AG10803 (cell line): ENCODE measurements at places on chromosomes 16 and 17.

DNA sequence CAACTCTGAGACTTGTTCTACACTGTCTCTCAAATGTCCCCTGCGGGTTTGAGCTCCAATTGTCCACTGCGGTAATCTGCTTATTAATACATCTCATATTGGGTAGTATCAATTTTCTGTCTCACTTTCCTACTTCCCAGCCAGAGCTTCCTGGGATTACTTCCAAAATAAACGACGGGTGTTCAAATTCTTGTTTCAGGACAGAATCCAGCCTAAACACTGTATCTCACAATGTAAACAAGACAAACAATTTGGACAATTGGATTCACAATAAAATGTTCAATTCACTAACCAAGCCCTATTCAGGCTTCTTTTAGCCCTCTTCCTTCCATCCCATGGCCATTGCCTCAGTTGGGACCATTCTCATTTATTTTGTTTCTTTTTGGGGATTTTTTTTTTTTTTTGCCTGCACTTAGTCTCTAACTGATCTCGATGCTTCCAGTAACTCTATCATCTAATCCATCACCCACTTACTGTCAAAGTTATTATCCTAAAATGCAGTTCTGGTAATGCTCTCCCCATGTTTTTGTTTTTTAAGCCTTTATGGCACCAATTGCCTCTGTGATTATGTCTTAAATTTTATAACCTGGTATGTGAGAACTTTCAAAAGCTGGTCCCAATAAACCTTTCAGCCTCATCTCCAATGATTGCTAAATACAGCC lies 2.0 kb upstream of the VAT1L start:
- DNase-seq: no peak

DNA sequence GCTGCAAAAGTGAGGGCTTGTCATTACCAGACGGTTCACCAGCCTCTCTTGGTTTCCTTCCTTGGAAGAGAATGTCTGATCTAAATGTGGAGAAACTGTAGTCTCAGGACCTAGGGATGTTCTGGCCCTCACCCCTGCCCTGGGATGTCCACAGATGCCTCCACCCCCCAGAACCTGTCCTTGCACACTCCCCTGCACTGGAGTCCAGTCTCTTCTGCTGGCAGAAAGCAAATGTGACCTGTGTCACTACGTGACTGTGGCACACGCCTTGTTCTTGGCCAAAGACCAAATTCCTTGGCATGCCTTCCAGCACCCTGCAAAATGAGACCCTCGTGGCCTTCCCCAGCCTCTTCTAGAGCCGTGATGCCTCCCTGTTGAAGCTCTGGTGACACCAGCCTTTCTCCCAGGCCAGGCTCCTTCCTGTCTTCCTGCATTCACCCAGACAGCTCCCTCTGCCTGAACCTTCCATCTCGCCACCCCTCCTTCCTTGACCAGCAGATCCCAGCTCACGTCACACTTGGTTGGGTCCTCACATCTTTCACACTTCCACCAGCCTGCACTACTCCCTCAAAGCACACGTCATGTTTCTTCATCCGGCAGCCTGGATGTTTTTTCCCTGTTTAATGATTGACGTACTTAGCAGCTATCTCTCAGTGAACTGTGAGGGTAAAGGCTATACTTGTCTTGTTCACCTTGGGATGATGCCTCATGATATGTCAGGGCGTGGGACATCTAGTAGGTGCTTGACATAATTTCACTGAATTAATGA lies 4.3 kb downstream of the ZNF768 start:
- no peak for DNase-seq

GRCh38 chr17:81392909-81393654 lies 2.2 kb upstream of the BAHCC1 start:
- DNase-seq: peak; percentile 13

- DNase-seq: peak; percentile 83
Measured at GRCh38 chr16:8868416-8869211, at the start of gene CARHSP1. Gene CARHSP1, minus strand, starts transcription at chr16:8869006. Its CDS starts 9,678 bp downstream, at chr16:8859328.

DNA sequence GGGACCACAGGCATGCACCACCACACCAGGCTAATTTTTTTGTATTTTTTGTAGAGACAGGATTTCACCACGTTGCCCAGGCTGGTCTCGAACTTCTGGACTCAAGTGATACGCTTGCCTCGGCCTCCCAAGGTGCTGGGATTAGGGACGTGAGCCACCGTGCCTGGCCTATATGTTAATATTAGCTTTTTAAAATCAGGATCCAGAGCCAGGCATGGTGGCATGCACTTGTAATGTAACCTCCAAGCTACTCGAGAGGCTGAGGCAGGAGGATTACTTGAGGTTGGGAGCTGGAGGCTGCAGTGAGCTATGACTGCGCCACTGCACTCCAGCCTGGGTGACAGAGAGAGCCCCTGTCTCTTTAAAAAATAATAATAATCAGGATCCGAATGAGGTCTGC lies 8.5 kb upstream of the ADCY7 start:
- no peak for DNase-seq

DNA sequence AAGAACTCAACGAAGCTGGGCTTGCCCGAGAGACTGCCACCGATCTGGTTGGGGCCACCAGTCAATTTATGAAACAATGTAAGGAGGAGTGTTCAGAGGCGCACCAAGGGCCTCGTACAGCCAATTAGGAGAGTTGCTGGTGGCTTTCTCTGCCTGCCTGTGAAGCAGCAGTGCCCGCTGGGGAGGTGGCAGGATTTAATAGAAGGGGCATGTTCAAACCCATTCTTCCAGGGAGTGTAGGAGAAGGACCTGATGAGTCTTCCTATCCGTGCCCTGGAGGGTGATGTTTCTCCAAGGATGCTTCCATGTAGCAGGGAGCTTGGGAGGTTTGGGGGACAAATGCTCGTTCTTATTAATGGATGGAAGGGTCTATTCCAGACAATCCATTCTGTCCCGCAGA lies 178.4 kb downstream of the CCDC182 start:
- DNase-seq: no peak

- DNase-seq: no peak
Measured at GRCh38 chr17:69744512-69745070, 330.1 kb downstream of the MAP2K6 start.

GRCh38 chr16:84302111-84302954 lies 7.7 kb downstream of the WFDC1 start:
- no peak for DNase-seq

DNA sequence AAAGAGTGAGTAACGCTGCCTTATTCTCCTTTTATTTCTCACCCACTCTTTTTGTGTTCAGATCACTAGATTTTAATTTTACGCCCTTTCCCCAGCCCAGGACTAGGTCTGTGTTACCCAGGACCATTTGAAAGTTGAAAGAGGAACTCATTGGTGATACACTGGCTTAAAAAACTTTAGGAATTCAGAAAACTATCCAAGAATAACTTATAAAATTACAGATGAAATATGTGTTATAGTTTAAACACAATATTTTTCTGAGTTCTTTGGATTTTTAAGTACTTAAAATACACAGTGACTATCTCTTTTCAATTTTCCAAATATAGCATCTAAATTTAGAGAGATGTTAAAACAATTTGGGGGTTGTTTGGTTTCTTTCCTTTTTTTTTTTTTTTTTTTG lies 385.2 kb downstream of the CDH13 start:
- DNase-seq: no peak

- no peak for DNase-seq
Measured at GRCh38 chr16:1458977-1459341, 14.6 kb upstream of the CCDC154 start.

- DNase-seq: no peak
Measured at GRCh38 chr16:88047462-88047861, 96.2 kb downstream of the BANP start.

DNA sequence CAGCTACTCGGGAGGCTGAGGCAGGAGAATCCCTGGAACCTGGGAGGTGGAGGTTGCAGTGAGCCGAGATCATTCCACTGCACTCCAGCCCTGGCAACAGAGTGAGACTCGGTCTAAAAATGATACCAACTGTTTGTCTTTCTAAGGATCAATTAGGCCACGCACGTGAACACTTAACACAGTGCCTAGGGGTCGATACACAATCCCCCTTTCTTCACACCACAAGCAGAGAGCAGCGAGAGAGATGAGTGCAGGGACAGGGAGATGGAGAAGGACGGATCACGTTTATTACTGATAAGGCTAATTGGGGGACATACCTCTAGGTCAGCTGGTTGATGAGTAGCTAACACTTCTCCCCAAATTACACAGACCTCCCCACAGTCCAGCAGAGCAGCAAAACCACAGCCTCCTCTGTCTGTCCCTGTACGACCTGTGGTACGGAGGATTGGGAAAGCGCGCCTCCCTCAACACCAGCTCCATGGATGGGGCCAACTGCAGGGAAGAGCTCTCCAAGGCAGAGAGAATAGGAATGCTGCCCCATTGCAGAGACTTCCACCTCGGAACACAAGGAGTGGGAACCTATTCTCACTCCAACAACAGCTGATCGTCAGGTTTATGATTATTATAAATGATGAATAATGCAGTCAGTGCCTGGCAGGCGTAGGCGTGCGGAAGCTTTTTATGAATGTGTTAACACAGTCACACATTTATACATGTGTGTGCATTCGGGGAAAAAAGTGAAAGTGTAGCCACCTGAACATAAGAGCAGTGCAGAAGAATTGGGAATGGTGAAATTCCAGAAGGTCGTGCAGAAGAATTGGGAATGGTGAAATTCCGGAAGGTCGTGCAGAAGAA lies 155.1 kb downstream of the C16orf95 start:
- DNase-seq: no peak

GRCh38 chr17:74134991-74135390 lies 68.5 kb upstream of the RPL38 start:
- DNase-seq: no peak

GRCh38 chr17:72414967-72415853 lies 294.4 kb downstream of the SOX9 start:
- no peak for DNase-seq

DNA sequence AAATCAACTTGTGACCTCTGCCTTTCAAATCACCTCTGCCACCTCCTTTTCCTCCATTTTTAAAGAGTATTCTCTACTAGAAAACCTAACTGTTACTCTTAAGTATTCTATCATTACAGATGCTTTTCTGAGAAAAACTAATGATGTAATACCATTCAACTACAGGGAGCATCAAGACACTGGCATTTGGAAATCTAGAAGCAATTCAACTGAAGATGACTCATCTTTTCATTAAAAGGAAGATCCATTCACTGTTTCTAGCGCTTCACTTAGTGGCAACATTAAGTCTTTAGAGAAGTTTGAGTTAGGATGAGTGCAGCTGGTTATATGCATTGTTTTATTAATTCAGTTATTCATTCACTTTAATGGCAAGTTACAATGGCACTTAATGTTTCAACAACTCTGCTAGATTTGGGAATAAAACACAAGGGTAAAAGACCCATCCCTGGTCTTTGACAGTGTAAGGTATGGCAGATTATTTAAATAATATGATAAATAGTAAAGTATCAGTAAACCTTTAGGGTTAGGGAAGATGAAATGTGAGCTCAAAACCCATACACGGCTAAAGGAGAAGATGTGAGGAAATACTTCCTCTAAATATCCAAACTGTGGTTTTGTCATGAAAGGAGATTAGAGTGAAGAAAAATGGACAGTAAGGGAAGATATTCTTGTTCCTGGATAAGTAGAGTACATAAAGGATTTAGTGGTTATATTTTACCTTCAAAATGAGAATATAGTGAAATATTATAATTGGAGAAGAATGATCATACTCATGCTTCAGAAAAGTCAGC lies 61.7 kb downstream of the KCNJ2 start:
- no peak for DNase-seq

DNA sequence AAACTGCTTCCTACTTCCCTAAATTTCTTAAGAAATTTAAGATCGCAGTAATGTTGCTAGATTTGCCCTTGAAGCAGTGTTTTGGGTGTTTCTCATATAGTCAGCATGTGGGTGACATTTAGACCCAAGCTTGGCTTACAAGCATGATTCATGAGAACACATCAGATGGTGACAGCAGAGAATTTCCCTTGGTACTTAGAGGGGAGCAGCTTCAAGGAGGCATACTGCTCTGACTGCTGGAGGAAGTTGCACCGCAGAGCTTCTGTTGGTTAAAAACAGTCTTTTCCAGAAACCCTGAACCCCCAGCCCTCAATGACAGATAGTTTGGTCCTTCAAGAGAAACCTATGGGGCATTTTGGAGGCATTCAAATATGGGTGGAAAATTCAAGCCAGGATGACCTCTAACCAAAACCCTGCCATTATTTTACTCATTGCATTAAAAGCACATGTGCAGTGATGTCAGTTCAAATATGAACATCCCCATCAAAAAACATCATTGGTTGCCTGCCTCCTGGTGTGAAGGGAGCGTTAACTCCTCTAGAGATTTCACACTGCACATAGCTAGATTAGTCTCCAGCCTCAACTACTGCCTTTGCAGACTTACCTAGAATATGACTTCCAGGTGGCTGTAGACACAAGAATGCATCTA lies 201.5 kb upstream of the CACNG5 start:
- peak; percentile 49 for DNase-seq
